NCI-H526 (cell line): ENCODE measurements at places on chromosomes 16 and 17.

GRCh38 chr16:87976665-87977064, 25.4 kb downstream of the BANP start:
- no peak for DNase-seq

- peak; percentile 91 for DNase-seq
These were observed 1.8 kb upstream of the RBFOX3 start for GRCh38 chr17:79612468-79613194.

DNA sequence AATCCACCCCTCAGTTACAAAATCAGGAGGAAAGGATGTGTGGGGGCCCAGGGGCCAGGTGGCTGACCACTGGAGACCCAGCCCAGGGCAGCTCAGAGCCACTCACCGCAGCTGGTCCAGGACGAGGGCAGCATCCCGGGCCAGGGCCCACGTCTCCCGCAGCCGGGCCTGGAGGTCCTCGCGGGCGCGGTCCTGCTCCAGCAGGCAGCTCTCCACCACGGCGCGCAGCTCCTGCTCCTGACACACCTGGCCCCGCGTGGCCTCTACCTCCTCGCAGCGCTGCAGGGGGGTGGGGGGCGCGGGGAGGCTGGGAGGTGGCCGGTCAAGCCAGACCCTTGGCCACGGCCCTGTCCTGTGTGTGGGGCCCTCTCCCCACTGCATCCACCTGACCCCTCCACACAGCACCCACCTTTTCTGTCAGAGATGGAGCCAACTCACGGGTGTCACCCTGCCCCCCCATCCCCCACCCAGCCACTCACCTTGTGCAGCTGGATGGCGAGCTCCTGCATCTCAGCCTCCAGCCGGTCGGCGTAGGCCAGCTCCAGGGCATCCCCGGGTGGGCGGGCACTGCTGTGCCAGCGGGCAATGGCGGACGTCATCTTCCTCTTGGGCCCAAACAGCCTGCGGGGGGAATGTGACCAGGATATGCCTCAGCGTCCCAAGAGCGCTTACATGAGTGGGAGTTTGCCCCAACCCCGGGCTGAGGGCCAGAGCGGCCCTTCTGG, 5.1 kb downstream of the NUDT16L1 start:
- DNase-seq: no peak

DNA sequence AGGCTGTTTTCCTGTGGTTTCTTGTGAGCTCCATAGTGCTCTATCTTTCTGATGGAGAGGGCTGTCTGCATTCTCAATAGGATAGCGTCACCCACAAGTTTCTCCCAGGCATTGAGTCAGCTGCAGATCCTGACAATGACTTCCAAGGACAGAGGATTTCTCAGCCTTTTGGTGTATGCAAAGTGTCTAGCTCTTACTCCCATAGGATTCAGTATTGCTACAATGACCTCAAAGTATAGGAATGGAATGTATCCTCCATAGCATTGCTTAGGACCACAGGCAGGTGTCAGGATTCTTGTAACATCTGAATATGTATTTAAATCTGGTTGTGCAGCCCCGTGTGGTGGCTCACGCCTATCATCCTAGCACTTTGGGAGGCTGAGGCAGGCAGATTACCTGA, 32.3 kb downstream of the SMIM36 start:
- no peak for DNase-seq

GRCh38 chr16:89019511-89019910, 42.5 kb upstream of the CBFA2T3 start:
- DNase-seq: no peak

- DNase-seq: no peak
These were observed 7.7 kb downstream of the HSDL1 start for GRCh38 chr16:84137287-84137686.

- DNase-seq: no peak
These were observed 16.7 kb downstream of the RFFL start for GRCh38 chr17:35046740-35047283.

- no peak for DNase-seq
These were observed 13.0 kb downstream of the SLC52A1 start for GRCh38 chr17:5022171-5022711.

DNA sequence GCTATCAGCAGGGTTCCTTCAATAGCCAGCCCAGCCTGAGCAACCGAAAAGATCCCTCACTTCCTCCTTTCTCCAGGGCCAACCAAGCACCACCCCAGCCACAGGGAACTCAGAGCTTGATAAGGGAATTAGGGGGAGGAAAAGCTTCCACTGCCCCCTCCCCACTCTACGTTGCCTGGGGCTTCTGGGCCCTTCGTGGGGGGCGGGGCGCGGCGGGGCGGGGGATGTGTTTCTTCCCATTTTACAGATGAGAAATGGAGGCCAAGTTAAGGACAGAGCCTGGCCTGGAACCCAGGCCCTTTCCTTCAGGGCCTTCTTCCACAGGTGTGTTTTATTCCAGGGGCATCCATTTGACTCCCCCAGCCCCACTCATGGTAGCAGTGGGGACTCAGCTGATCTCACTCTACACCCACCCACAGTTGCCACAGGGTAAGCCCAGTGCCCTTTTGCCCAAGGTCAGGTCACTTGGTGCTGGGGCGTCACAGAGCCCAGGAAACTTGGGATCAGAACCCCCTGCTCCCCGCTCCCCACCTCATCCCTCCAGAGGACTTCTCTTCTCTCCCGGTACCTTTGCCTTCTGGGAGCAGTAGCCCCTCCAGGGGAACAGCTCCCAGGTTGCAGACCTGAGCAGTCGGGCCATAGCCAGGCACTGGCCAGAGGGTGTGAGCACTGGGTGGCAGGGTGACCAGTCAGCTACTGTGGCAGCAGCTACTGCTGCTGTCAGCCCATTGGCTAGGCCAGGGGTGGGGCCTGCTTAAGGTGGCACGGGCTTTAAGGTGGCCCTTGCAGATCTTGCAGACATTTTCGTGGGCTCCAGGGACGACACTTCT, at the start of gene LDHD:
LDHD (minus strand) TSS at position 700 of the 830 bp plus-strand sequence; CDS start at position 640, 60 bp downstream.
- no peak for DNase-seq

DNA sequence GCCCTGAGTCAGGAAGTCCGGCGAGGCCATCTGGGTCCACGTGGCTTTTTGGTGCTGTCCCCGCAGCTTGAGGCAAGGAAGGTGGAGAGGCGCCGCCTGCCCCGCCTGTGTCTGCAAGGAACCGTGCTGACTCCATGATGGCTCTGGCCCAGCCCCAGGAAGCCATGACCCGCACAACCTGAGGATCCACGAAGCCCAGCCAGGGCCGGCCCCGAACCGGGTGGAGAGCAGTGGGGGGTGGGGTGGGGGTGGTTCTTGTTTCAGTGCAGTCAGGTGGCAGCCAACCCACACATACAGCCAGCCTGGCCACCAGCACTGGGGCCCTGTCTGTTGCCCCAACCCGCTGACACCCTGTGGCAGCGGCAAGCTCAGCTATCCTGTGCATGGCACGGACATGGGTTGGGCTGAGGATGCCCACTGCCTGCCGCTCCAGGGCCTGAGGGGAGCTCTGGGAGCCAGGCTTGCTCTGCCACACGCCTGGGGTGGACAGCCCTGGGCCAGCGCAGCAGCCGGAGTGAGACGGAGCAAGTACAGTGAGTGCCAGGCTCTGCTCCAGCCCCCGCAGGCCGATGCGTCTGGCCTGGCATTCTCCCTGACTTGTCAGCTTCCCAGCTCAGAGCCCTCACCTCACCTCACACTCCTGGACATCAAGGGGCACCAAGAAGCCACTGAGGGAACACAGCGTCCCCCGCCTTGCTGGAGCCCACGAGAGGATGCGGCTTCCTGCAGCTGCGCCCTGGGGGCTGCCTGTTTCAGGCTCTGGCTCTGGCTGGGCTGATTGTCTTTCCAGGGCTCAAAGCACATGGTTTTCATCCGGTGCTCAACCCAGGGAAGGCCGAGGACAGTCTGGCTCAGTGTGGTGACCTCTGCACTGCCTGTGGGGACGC, 68.8 kb downstream of the LMF1 start:
- DNase-seq: no peak
